Activated T-cell treated with anti-CD3 and anti-CD28 coated beads for 1 hour (primary cell): ENCODE measurements at places on chromosomes 7 and 10.

- DNase-seq: no peak
These were observed 93.6 kb downstream of the SNX10 start for GRCh38 chr7:26385240-26385639.

- no peak for DNase-seq
These were observed 21.7 kb upstream of the BTBD16 start for GRCh38 chr10:122249303-122249850.

GRCh38 chr10:67046507-67046906, 120.7 kb downstream of the LRRTM3 start:
- DNase-seq: no peak

DNA sequence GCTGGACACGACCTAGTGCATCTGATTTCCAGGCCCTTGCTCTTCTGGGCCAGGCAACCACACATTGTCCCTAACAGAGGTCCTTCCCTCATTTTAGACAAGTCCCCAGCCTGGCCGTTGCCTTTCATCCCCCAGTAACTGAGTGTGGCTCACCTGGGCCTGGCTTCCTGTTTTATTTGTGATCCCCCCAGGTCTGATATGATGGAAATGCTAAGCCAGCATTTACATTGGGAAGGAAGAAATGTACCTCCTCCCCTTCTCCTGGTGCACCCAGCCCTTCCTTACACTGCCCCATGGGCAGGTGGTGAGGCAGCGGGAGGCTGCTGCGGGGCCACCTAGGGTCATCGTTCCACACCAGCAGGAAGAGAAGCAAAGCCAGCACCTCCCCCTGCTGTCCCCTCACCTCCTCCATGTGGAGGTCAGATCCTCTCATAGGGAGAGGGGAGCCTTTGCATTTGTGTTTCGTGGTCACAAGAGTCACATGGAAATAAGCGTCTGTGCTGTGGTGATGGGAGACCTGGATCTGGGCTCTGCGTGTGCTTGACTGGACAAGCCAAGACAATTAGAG, 108.8 kb downstream of the GLRX3 start:
- no peak for DNase-seq

GRCh38 chr10:103417601-103418000, 21.2 kb downstream of the PDCD11 start:
- no peak for DNase-seq

GRCh38 chr7:45306752-45307305, 149.2 kb downstream of the RAMP3 start:
- no peak for DNase-seq

DNA sequence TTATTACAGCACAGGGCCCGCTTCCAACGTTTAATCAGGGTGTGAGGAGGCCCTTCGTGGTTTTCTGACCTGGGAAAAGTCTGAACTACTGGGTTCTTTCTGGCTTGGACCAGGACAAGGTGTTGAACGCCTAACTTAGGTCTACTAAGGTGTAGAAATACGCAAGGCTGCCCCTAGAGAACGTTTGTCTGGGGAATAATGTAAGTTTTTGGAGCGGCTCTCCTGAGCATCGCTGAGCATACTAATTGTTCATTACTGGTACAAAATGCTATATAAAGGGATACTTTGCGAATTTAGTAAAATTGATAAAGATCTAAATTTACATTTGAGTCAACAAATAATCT, 32.4 kb upstream of the TOMM7 start:
- no peak for DNase-seq

GRCh38 chr10:59276919-59277318, 85.4 kb downstream of the FAM13C start:
- DNase-seq: no peak

DNA sequence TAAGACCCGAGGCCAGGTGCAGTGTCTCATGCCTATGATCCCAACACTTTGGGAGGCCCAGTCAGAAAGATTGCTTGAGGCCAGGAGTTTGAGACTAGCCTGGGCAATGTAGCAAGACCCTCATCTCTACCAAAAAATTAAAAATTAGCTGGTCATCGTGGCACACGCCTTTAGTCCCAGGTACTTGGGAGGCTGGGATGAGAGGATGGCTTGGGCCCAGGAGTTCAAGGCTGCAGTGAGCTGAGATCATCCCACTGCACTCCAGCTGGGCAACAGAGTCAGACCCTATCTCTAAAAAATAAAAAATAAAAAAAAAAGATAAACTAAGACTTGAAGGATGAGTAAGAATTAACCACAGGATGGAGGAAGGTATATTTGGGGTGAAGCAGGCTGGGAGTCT, 77.9 kb downstream of the JCAD start:
- DNase-seq: no peak
